Activated T-helper 1 cell treated with anti-CD3 and anti-CD28 coated beads, Interleukin-2, amount 50 U/mL, for 16 hours (primary cell): ENCODE measurements at places on chromosomes 5 and 9.

DNA sequence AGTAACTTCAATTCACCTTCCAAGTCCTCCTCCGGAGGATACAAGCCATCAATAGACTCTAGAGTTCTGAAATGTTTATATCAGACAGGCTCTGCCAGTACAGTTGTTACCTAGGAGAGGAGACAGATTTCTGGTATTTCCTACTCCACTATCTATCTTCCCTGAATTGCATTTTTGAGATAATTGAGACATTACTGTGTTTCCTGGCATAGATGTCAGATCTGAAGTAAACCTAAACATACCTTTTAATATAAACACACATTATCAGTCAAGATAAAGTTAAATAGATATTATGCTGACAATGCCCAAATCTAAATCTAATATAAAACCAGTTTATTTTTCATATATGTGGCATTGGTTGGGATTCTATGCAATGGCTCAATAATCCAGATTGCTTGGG, 8.2 kb upstream of the TYRP1 start:
- DNase-seq, result no peak

DNA sequence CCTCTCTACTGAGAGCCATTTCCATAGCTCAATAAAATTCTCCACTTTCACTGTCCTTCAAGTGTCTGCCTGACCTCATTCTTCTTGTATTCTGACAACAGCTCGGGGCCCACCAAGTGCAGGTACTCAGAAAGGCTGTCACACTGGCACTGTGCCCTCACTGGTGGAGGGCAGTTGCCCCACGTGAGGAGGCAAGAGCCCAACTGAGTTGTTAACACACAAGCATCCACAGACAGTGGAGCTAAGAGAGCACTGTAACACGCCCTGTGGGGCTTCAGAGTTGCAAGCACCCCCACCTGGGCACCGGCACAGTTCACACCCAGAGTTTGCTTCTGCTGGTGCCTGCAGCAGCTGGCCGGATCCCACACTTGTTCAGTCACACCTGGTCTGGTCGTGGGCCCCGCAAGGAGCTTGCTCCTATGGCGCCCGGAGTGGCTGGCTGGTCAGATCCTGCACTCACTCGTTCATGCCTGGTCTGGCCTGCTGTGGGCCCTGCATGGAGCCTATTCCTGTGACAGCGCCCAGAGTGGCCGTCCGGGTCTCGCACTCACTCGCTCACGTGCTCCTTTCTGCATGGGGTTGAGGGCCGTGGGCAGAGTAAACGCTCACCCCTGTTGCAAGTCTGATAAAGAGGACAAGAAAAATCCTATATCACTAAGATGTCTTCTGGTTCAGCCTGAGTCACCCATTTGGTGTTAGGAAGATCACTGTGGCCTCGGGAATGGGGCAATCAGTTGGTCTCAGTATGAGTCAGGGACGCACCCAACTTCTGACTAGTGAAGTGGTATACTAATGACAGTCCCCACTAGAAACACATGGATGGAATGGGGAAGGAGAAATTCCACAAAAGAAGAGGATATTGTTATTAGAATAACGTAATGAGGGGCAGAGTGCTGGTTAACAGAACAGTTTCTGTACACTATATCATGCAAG, 87.0 kb upstream of the CCNH start:
- DNase-seq, result no peak

GRCh38 chr5:66450988-66451387, 145.2 kb upstream of the MAST4 start:
- no peak for DNase-seq

- no peak for DNase-seq
Observed at GRCh38 chr5:143025376-143025775, 255.2 kb downstream of the ARHGAP26 start.

GRCh38 chr9:5778805-5779204, 54.1 kb downstream of the ERMP1 start:
- DNase-seq, result no peak

- no peak for DNase-seq
Observed at GRCh38 chr5:7876867-7877266, 7.9 kb downstream of the MTRR start.

DNA sequence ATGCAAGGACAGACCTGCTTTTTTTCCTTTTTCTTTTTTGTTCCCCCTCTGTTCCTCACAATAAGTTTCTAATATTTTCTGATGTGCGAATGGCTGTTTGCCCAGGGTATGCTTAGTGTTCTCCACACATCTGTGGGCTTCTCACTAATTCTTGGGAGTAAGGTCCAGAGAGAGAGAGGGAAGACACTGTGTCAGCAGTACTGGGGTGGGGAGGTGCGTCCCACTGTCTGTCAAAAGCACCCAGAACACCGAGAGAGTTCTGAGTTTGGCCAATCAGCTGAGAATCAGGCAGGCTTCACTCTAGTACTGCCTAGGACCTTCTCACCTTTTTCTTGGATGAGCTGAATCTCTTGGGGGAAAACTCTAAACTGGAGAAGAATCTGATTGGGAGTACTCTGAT, 61.8 kb downstream of the ELL2 start:
- no peak for DNase-seq

- DNase-seq, result no peak
Observed at GRCh38 chr5:154795235-154795596, 40.0 kb downstream of the LARP1 start.

DNA sequence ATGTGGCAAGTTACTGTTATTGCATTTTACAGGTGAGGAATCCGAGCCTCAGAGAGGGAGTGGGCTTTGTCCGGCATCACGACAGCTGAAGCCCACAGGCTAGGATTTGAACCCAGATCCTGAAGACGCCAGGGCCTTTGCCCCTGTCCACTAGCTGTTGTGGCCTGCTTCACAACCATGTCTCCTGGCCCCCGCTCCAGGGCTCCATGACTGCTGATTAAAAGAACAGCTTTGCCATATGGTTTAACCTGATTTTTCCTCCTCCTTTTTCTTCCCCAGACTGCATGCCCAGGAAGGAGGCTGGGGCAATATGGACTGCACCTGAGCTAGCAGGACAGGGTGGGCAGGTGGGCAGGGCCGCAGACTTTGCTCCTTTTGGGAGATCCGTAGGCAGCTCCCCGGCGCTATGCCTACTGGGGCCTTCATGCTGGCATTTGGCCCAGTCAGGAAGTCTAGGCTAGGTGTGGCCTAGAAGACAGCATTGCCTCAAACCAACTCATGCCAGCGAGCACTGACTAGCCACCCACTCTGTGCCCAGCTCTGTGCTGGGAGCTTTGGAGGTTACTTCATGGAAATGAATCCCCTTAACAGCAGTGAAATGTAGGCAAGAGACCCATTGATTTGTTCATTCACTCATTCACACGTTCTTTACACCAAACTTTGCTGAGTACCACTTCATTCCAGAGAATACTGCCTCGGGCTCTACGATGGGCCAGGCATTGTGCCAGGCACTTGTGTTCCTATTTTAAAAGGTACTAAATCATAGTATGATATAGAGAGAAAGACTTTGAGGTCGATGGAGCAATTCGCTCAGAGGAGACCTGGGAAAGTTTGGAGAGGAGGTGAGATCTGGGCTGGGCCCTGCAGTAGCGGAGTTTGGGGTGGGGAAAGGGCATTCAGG, 94.3 kb upstream of the CPEB4 start:
- DNase-seq, result no peak

GRCh38 chr5:54895816-54896341, 89.5 kb downstream of the ESM1 start:
- DNase-seq, result no peak

GRCh38 chr5:45179686-45180085, 370.9 kb downstream of the MRPS30 start:
- no peak for DNase-seq

GRCh38 chr9:14616188-14616982, 76.8 kb downstream of the ZDHHC21 start:
- no peak for DNase-seq

DNA sequence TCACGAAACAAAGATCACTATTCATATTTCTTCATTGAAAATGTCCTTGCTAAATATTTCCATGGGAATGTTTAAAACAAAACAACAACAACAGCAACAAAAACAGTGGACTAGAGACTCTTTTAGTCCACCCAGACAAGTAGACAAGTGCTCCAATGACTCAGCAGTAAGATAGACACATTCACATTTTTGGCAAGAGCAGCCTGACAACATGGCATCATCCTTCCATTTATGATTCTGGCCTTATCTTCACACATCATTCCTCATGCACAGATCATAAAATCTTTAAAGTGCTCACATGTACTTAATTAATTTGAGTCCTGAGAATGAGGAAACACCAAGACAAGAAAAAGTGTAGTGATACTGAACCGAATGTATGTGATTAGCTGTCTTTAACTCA, 132.6 kb upstream of the PDE4D start:
- no peak for DNase-seq

- DNase-seq, result no peak
Observed at GRCh38 chr9:34177593-34178435, 1.0 kb upstream of the UBAP1 start.

- DNase-seq, result no peak
Observed at GRCh38 chr5:78339617-78340436, 20.6 kb upstream of the SCAMP1 start.

DNA sequence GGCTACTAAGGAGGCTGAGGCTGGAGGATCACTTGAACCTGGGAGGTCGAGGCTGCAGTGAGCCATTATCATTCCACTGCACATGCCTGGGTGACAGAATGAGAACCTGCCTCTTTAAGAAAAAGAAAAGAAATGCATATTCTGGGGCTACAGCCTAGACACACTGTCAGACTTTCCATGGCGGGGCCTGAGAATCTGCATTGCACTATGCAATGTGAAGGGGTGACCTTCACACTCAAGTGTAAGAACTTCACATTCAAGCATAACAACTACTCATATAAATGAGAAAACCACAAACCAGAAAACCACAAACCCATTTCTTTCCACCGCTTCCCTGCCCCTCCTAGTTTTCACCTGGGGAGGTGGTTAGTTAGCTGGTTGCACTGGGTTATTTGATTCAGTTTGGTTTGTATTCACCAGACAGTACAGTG, 18.0 kb upstream of the FBP2 start:
- peak; percentile 3 for DNase-seq

DNA sequence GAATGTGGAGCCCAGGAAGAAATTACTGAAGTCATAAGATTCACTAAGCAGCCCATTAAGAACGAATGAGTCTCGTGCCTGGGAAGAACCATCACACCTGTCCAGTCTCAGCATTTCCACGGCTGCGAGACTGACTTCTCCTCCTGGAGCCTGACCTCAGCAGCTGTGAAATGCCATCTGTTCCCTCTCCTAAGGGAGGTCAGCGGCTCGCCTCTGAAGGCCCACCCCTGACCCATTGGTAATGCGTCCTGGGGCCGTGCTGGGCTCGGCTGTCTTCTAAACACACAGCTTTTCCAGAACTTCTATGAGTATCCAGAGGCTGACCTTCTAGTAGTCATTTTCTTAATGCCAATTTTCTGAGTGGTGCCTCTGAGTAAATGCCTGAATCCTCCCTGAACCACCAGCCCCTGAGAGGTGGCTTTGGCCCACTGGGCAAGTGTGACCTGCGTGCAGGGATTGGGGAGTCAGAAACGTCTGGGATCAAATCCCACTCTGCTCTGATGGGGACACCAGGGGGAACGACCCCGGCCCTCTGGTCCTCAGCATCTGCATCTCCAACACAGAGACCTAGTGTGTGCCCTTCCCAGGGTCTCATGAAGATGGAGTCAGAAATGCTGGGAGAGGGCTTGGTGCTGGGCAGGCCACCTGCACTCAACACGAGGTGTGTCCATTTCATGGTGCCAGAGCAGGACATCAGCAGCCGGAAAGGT, 5.7 kb downstream of the SLC6A3 start:
- no peak for DNase-seq

DNA sequence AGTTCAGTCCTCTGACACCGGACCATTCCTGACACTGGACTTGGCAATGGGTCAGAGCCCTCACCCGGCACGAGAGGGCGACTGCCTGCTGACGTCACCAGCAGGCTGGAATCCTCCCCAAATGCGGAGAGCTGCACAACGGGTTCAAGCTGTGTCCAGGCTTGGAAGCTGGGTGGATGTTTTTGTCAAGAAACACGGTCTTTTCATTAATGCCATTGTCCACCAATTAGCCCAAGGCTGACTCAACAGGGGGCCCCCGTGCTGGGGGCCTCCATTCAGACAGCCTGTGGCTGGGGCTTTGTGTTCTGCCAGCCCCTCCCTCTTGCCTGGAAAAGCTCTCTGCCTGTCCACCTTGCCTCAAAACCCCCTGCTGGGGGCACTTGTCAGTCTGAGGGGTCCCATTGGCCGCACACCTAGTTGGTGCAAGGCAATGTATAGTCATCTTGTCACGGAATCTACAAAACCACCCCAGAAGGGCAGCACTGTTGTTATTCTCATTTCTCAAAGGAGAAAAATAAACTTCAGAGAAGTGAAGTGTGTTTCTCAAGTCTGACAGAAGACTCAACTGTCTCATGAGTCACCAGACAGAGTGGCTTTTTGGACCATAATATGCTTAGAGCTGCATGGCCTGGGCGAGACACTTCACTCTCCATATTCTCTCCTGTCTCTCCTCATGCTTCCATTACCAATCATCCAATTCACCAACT, 24.6 kb downstream of the NDUFA8 start:
- no peak for DNase-seq

DNA sequence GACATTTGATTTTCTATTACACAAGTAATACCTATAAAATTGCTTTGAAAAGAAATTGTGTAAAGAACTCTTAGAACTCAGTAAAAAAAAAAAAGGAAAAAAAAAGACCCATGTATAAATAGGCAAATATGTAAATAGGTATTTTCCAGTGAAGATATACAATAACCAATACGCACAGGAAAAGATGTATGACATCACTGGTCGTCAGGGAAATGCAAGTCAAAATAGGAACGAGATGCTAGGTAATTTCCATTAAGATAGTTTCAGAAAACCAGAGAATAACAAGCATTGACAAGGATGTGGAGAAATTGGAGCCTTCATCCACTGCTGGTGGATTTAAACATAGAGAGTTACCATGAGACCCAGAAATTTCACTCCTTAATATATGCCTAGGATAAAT, 708.8 kb downstream of the MTRR start:
- no peak for DNase-seq

GRCh38 chr9:109411798-109412352, 86.2 kb downstream of the PTPN3 start:
- DNase-seq, result no peak

GRCh38 chr5:177538876-177539275, 15.5 kb downstream of the FAM193B start:
- DNase-seq, result no peak

DNA sequence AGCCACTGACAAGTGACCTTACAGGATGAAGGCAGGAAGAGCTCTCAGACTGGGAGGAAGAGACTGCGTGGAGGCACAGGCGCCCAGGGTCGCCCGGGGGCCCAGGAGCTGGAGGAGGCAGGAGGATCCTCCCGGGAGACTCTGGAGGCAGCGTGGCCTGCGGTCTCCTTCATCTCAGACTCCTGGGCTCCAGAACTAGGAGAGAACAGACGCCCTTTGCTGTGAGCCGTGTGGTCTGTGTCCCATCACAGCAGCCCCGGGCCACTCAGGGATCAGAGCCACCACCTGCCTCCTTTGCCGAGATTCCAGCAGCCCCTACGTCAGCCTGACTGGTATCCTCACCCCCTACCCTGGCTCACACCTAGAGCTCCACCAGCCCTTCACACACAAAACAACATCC, 45.2 kb downstream of the SLC12A7 start:
- DNase-seq, result no peak

- DNase-seq, result no peak
Observed at GRCh38 chr9:87874304-87874623, 8.4 kb upstream of the SPATA31E1 start.
